ENCODE measurements at places on chromosomes 16 and 17.

DNA sequence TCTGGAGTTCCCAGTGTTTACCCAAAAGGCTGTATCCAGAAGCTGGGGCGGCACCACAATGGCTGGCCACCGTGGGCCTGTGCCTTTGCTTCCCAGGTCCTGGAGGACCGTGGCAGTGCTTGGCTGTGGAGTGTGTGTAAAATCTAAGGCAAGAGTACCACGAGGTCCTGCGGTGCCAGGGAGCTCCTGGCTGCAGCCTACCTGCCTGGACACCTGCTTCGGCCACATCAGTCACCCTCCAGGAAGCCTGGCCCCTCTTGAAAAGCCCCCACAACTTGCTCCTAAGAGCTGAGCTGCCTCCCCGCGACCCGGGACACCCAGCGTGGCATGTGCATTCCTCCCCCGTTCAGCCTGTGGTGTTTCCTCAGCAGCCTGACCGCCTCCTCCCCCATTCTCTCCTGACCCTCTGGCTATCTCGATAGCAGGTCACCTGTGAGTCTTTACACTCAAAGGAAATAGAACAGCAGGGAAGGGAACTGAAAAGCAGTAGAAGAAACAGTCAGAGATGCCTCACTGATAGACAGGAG is 7.9 kb downstream of the TIMM22 start:
- DNase-seq = no peak

DNA sequence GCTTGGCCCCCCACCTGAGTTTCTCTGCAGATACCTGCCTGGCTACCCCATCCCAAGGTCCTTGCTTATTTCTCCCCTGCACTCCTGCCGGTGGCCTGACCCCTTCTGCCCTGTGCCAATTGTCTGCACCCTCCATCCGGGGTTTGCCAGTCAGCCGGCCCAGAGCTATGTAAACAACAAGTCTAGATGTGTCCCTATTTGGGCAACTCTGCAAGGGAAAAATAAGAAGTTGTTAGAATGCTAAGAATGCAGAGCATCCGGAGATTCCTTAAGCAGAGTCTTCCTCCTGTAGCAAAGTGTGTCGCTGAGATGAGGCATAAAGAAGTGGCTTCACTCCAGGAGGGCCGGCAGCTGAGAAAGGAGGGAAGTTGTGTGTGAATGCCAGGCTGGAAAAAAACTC is 46.6 kb downstream of the RGS9 start:
- DNase-seq = peak; percentile 64

GRCh38 chr17:2709183-2709661 is 2.3 kb downstream of the CLUH start:
- no peak for DNase-seq

GRCh38 chr16:76835339-76835738 is 355.7 kb upstream of the MON1B start:
- DNase-seq = no peak

- DNase-seq = no peak
These were observed 300.9 kb upstream of the ASIC2 start for GRCh38 chr17:33593991-33594390.

DNA sequence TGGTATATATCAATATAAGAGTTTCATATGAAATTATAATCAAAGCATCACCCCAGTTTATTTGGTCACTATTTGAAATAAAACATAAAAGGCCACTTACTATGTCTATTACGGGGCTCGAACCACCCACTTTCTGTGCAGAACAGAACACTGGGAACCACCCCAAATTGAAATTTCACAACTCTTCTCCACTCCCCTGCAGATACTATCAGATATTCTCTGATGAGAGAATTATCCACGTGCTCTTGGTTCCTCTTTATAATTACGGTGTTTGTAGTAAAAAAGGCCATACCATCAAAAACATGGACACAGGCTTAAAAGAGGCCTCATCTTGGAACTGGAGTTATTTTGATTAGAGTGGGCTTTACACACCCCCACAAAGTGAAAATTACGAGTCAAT is 82.8 kb downstream of the WDR59 start:
- no peak for DNase-seq

DNA sequence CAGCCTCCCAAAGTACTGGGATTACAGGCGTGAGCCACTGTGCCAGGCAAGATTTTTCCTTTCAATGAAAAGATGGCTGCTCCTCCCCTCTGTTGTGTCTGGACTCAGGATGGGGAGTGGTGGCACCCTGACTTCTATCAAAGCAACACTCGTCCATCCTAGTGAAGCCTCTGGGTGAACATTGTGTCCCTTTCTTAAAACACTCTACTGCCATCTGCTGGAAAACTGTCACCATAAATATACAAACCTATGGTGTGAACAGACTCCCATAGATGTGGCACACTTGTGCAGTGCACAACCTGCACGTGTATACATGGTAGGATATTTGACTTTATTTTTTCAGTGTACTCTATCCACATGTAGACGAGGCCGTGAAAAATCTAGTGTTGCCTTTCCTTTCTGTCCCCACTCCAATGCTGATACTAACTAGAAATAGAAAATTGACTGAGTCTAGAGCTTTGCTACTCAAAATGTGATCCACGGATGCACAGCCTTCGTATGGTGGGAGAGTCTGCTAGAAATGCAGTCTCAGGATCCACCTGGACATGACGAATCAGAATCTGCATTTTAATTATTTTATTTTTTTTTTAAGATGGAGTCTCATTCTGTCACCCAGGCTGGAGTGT is 55.9 kb upstream of the PLCG2 start:
- peak; percentile 91 for DNase-seq

GRCh38 chr17:11924076-11924475 is 73.2 kb downstream of the ZNF18 start:
- DNase-seq = no peak

GRCh38 chr17:77213778-77214132 is 73.0 kb downstream of the SEC14L1 start:
- no peak for DNase-seq

DNA sequence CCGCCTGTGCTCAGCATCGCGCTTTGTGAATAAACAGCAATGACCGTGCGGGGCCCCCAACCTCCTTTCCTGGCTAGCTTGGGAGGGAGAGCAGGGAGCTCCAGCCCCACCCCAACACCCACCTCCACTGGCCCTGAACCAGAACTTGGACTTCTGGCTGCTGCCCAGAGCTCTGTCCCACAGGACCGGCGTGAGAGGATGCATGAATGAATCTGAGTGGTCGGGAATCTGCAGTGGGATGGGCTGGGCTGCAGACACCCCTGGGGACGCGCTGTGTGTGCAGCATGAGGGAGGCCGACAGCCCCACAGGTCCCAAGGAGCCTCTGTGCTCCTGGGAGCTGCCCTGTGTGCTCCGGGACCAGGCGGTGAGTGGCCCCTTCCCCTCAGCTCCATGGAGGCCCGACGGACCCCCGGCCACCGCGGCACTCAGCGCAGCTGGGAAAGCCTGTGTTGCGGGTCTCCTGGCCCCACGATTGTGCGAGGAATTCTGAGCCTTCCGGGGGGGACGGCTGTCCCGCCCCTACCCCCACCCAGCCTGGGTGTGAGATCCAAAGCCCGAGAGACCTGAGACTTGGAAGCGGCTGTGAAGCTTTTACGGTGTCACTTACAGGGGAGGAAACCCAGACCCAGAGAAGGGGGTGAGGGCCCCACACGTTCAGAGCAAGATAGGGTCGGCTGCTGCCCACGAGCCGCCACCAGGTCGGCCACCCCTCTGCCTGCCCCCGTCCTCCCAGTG is 5.4 kb downstream of the PIEZO1 start:
- DNase-seq = no peak

- DNase-seq = no peak
These were observed 466.5 kb upstream of the MAF start for GRCh38 chr16:80066805-80067580.

GRCh38 chr17:57628421-57628820 is 116.7 kb downstream of the CCDC182 start:
- DNase-seq = no peak

- no peak for DNase-seq
These were observed 2.7 kb upstream of the ZC3H7A start for GRCh38 chr16:11799509-11800381.

- DNase-seq = no peak
These were observed 8.6 kb downstream of the ESRP2 start for GRCh38 chr16:68227183-68227793.

GRCh38 chr16:21723532-21723931 is 59.8 kb downstream of the OTOA start:
- DNase-seq = no peak

GRCh38 chr16:57607676-57608461 is 20.6 kb upstream of the ADGRG1 start:
- no peak for DNase-seq

DNA sequence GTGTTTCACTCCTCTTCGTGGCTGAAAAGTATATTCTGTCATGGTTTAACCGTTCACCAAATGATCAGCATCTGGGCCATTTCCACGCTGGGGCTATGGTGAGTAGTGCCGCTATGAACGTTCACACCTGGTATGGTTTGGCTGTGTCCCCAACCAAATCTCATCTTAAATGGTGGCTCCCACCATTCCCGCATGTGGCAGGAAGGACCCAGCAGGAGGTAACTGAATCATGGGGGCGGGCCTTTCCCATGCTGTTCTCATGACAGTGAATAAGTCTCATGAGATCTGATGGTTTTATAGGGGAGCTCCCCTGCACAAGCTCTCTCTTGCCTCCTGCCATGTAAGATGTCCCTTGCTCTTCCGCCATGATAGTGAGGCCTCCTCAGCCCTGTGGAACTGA is 45.7 kb upstream of the ZNF469 start:
- DNase-seq = peak; percentile 28

DNA sequence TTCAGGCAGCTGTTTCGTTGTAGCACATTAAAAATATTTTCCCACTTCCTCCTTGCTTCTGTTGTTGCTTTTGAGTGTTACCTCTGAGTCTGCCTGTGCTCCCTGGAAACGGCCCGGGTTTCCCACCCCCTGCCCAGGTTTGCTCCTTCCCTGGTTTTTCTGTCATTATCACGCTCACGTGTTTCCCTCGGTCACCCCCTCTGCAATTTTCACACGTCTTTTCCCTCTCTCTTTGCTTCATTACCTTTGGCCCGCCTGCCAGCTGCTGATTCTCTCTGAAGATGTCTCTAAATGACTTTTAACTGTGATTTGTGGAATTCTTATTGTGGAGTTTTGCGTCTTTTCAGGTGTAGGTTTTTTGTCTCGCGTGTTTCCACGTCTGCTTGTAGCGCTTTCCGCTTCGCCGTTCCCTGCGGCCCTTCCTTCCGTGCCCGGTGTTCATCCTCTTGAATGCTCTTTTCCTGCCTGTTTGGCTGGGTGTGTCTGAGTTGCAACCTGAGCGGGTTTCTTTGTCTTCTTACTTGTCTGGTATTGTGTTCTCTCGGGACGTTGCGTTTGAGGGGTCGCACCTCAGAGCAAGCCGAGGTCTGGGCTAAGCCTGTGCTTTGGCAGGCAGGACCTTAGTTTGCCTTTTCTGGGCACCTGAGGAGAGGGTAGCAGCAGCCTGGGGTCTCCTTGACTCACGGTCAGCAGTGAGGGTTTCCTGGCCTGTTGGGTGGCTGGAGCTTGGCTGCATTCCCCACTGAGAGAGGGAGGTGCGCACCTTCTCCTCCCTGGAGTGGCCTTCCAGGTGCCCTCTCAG is 96.3 kb upstream of the ZNF750 start:
- DNase-seq = no peak

DNA sequence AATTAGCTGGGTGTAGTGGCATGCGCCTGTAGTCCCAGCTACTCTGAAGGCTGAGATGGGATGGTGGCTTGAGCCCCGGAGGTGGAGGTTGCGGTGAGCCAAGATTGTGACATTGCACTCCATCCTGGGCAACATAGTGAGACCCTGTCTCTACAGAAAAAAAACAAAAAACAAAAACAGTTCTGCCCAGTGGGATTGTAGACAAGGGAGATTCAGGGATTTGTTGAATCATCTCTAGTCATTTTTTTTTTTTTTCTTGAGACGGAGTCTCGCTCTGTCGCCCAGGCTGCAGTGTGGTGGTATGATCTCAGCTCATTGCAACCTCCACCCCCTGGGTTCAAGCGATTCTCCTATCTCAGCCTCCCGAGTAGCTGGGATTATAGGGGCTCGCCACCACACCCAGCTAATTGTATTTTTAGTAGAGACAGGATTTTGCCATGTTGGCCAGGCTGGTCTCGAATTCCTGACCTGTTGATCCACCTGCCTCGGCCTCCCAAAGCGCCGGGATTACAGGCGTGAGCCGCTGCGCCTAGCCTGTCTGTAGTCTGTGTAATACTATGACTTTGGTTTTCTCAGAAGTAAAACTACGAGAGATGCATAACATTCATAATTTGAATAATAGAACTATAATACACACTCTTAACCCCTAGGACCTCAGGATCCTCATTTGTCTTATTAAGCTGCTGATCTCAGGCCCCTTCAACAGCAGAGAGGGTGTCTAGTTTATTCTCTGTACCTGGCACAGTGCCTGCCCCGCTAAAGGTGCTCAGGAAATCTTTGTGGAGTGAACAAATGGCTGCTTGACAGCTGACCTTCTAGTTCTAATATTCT is 1.4 kb downstream of the TEN1 start:
- DNase-seq = peak; percentile 28

- no peak for DNase-seq
These were observed 2.7 kb downstream of the HBQ1 start for GRCh38 chr16:183005-183404.

DNA sequence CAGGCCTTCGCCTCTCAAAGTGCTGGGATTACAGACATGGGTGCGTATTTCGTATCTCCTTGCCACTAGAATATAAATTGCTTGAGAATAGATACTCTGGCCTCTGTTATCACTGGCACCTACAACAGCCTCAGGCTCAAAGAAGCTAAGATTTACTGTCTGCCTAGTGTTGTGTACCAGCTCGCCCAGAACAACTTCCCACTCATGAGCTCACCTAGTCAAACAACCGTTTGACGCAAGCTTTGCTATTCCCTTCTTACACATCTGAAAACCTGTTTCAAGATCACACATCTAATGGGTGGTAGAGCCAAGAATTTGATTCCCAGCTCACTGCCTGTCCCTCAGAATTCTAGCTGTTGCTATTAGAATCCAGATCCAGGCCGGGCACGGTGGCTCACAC is 24.4 kb downstream of the MIS12 start:
- DNase-seq = no peak

DNA sequence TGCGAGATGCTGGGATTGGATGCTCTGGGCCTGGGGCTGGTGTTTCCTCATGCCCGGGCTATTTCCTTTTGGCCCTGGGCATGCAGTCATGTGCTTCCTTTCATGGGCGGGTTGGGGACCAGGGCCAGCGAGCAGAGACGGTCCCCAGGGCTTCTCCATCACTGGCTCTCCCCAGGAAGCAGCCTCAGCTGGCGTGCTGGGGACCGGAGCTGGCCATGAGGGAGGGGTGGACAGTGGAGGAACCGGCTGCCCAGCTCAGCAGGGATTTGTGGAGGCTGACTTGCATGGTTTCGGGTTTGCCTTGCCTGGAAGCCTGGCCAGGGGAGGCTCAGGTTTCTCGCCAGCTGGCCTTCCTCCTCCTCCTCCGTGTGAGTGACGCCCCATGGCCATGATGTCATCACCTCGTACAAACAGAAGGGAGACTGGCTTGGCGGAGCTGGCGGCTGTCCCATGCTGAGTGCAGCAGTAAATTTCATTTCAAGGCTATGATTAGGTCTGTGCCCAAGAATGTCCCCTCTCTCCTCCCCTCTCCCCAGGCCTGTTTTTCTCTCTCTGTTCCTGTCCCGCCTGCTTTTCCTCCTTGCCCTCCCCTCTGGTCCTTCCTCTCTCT is 8.9 kb upstream of the TIMP2 start:
- DNase-seq = peak; percentile 96

GRCh38 chr17:61419496-61420046 is 19.9 kb downstream of the TBX2 start:
- DNase-seq = no peak
